ENCODE measurements at places on chromosomes 16 and 17.

DNA sequence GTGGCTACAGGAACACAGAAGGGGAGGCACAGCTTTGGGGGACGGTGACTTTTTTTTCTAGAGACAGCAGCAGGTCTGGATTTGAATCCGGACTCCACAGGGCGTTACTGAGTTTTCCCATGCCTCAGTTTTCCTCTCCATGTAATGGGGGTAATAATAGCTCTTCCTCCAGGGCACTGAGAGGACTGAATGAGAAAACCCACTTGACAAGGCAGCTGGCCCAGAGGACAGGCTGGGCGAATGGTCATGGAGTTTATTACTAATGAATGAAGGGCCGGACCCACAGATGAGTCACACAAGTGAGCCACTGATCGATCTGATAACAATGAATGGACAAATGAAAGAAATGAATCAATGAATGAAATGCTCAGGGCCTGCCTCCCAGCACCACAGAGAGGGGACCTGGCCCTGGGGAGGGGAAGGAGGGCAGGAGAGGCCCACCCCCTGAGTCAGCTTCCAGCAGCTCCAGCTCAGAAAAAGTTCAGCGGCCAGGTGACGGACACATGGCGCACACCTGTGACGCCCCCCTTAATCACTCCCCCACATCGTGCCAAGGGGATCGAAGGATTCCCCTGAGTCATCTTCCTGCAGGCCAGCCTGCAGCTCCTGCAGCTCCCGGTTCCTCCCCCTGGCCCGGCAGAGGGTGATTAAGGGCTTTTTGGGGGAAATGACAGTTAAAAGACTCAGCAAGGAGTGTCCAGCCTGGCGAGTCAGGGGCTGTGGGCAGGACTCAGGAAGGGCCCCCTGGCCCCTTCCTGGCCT lies 54.3 kb downstream of the SOCS1 start:
- DNase-seq, result no peak

DNA sequence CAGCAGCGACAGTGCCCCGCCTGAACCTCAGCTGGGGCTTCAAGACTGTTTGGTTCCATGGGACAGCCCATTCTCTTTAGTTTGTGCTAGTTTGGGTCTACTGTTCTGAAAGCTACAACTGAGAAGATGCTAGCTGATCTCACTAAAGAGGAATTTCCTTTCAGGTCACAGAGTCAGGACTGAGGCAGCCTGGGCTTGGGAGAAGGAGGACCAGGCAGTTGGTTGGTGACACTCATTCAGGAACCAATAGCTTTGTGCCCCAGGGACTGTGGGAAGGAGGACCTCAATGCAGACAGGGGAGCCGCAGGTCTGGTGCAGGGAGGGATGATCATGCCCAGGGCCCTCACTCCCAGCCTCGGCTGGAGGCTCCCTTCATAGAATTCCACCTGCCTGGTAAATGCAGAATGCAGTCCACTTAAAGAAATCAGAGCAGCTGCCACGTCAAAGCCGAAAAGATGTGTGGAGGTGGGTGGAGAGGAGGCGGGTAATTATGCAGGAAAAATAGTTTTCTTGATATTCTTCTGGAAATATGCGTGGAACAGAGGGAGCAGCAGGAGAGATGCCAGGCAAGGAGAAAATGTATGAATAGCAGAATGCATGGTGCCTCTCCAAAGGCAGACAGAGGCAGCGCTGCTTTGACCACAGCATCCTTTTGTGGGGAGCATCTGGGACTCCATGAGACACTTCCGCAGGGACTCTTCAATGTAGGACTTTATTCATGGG lies 32.6 kb upstream of the ZFP90 start:
- no peak for DNase-seq

- no peak for DNase-seq
Observed at GRCh38 chr17:73100363-73100762, 7.9 kb upstream of the SLC39A11 start.

- peak; percentile 64 for DNase-seq
Observed at GRCh38 chr16:85253084-85253941, 141.0 kb upstream of the CIBAR2 start.

- no peak for DNase-seq
Observed at GRCh38 chr16:72977127-72977526, 70.8 kb downstream of the ZFHX3 start.

DNA sequence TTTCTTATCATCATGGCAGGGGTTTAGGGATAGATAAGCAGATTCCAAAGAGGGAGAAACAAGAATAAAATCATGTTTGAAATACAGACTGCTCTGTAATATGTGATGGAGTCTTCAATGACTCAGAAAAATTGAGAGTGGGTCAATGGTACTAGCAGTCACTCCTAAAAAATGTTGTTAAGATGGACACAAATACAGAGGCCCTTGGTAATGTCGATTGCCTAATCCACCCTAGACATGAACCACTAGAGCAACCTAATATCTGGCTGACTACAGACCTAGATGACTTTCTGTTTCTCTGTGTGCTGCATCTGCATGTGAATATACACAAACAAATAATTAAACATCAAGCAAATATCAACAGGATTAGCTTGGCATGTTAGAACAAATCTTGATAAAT lies 135.8 kb downstream of the CDH8 start:
- no peak for DNase-seq

DNA sequence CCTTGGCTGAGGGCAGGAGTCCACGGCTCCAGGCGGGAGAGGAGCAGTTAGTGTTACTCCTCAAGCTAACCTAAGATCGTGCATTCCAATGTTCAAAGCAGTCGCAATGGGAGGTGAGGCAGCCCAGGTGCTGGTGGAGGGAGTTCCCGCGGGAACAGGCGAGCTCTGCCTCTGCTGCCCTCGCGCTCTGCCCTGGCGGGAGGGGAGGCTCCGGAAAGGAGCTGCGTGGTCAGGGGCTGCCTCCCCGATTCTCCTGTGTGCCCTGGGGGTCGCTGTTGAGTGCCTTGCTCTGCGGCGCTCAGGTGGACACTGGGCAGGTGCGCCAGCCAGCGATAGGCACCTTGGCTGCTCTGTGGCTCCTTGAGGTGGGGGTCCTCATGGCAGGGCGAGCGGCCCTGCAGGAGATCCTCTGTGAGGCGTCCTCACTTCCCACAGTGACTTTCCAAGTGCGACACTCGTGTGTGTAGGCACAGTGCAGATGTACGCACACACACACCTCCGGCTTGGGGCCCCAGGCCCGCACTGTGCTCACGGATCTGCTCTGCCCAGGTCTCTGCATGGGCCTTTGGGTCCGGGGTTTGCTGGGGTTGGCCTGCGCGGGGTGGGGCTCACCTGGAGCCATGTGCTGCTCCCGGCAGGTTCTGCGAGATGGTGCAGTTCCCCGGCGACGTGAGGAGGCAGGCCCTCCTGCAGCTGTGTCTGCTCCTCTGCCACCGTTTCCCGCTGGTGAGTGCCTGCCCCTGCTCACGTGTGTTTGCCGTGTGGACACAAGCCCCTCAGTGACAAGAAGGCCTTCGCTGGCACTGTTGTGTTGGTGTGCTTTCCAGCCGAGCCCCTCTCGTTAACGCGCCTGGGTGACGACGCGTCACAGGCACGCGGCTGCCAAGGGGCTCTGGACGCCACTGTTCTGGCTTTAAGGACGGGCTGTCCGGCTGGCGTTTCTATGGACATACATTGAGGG lies 97.9 kb upstream of the ZNF750 start:
- no peak for DNase-seq

- DNase-seq, result no peak
Observed at GRCh38 chr17:17018612-17019429, 23.4 kb upstream of the MPRIP start.

DNA sequence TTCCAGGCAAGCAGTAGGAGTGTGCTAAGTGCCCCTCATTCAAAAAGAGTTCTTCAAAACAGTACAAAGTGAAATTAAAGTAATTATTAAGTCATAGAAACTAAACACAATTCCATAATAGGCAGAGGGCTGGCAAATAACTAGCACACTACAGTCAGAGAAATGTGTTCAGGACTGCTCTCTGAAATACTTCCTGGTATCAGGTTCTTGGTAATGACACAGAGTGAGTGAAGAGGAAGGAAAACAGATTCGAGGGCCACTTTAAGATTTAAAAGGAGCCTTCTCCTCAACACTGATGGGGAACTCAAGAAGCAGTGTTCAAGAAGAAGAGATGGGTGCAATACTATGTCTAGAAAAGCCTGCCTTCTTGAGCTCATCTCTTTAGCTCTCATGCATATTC lies 139.2 kb downstream of the TOX3 start:
- no peak for DNase-seq

DNA sequence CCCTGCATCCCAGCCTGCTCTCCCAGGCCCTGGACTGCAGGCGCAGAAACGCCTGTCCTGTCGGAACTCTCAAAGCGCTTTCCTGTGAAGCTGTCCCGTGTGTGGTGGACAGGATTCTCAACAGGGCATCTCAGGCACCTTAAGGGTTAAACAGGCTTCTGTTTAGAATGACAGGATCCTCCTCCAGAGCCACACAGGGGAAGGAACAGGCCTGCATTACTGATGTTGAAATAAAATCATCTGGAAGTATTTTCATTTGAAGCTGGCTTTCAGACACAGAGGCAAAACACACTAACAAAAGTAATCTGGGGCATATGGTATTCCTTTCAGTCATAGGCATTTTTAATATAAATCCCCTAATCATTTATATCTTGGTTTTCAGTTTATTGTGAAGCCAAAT lies 7.4 kb downstream of the HS3ST3A1 start:
- no peak for DNase-seq

DNA sequence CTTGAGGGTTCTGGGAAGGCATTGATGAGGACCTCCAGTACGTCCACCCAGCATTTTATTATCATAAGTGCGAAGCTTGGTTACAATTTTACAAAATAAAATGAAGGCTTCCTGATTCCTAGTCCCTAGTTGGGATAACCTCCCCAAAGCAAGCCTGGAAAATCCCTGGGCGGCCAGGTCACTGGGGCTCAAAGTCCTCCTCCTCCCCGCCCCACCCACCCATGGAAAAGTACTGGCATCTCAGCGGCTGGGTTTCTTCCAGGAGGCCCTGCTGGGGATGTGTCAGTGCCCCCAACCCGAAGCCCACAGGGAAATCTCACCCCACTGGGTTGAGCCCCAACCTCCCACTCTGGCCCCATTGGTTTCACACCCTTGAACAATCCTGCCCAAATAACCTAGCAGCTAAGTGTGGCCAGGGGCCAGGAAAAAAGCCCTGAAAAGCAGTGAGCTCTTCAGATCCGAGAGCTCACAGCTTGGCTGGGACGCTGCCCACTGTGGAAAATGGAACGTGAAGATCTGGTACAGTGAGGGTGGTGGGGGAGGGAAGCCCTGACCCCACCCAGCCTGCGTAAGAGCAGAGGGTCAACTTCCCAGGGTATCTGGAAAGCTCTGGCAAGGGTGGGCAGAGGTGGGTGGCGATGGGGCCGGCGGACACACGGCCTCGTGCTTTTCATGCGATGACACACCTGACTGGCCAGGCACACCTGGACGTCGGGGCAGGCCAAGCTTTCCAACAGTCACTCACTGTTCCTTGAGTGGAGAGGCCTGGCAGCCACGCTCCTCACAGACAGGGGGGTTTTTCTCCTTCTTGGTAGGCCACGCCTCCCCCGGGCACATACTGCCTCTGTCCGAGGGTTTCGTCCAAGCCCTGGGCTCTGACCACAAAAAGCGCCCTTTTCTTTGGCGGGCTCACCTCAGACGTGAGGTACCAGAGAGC lies 324.5 kb downstream of the SOX9 start:
- DNase-seq, result no peak

DNA sequence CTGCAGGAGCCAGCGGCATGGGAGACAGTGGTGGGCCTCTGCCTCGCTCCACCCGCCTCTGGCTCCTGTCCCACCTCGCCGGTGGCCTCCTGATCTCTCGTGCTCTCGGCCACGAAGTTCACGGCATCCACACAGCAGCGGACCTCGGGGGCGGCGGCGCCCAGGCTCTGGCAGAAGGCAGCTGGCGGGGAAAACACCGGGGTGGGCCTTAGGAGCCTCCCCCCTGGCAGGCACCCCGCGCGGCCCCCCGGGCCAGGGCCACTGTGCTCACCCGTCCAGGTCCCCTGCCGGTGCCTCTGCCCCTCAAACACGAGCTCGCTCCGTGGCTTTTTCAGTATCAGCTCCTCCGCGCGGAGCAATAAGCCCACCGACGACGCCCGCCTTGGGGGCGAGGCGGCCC lies 409 bp upstream of the C17orf107 start:
- DNase-seq, result no peak

DNA sequence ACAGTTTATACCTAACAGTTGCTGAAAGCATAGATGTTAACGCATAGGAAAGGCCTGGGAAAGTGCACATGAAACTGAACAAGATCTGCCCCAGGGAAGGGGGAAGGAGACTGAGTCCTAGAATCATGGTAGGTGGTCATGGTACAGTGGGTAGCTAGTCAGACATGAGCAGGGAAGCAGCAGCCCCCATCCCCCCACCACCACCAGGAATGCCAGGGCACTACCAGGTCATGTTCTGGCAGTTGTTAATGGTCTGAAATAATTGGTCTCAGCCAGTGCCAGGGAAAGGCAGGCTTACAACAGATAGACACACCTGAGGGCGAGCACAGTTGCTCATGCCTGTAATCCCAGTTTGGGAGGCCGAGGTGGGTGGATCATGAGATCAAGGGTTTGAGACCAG lies 185.2 kb downstream of the CPPED1 start:
- no peak for DNase-seq

GRCh38 chr17:49029801-49030200 lies 32.6 kb downstream of the IGF2BP1 start:
- no peak for DNase-seq

Measured in activated T-cell treated with anti-CD3 and anti-CD28 coated beads for 48 hours (primary cell).